ENCODE measurements at places on chromosomes 7 and 10.

DNA sequence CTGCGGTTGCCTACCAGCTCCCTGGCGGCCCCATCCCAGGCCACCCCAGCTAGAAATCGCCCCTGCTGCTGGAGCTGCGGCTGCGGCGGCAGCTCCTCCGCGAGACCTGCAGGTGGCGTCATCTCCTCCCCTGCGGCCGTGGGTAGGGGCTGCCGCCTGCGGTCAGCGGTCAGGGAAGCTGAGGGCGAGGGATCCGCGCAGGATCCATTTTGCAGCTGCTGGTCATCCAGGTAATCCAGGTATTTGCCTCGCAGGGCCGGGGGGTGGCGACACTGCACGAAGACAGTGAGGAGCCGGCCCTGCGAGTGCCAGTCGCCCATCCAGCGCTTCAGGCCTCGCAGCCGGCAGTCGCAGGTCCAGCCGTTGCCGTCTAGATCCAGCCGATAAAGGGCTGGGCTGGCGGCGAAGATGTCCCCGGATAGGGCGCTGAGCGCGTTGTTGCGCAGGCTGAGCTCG is 1.5 kb downstream of the TRIL start:
- peak; percentile 76 for DNase-seq

DNA sequence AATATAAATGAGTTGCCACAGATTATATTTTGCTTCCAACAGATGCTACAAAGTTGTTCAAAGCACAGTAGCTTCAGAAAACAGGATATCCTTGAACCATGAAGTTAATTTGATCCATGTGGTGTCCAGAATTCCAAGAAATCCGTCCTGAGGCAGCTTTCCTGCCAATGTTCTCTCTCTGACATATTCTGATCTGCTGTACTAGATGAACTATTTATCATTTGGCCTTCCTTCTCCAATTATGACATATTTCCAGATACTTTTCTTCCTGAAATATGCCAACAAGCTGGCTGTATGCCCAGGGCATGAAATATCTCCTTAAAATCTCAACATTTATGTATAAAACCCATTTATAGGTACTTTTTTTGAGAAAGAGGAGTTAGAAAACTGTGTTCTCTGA is 141.1 kb downstream of the SPAG6 start:
- DNase-seq = no peak

- no peak for DNase-seq
These were observed 141.7 kb upstream of the PFKP start for GRCh38 chr10:2925631-2926030.

GRCh38 chr7:4613846-4614548 is 68.1 kb upstream of the FOXK1 start:
- DNase-seq = peak; percentile 45

- no peak for DNase-seq
These were observed 9.0 kb upstream of the TAS2R3 start for GRCh38 chr7:141754939-141755338.

Measured in muscle of arm (tissue), 14 donors.